ENCODE measurements at places on chromosomes 13 and 19.
A peak's percentile ranks its signal among the peaks of the same experiment; 100 is the strongest.

- DNase-seq = no peak
Measured at GRCh38 chr19:51070334-51071094, 5.6 kb upstream of the KLK13 start.

DNA sequence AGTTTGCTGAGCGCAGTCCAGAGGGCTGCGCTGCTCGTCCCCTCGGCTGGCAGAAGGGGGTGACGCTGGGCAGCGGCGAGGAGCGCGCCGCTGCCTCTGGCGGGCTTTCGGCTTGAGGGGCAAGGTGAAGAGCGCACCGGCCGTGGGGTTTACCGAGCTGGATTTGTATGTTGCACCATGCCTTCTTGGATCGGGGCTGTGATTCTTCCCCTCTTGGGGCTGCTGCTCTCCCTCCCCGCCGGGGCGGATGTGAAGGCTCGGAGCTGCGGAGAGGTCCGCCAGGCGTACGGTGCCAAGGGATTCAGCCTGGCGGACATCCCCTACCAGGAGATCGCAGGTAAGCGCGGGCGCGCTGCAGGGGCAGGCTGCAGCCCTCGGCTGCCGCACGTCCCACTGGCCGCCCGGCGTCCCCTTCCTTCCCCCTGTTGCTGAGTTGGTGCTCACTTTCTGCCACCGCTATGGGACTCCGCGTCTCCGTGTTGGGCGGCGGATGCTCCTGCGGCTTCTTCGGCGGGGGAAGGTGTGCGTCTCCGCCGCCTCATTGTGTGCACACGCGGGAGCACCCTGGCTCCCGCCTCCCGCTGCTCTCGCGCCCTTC lies 772 bp downstream of the GPC6 start:
- DNase-seq = peak; percentile 82

DNA sequence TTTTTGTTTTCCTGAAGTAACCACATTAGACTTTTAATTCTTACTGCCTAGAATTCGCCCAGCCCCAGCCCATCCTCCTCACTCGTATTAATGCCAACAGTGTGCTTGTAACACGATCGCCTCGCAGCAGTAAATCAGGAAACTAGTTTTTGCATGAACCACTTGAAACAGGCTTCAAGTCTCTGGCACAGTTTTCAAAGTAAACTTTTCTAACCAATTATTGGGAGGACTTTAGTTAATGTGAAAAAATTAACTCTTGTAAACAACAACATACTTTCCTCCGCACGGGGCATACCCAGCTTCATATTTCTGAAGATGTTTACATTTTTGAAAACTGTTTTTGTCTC lies 39.2 kb downstream of the TNFRSF19 start:
- DNase-seq = peak; percentile 75

GRCh38 chr13:113078902-113079780 lies 26.4 kb upstream of the F7 start:
- no peak for DNase-seq

DNA sequence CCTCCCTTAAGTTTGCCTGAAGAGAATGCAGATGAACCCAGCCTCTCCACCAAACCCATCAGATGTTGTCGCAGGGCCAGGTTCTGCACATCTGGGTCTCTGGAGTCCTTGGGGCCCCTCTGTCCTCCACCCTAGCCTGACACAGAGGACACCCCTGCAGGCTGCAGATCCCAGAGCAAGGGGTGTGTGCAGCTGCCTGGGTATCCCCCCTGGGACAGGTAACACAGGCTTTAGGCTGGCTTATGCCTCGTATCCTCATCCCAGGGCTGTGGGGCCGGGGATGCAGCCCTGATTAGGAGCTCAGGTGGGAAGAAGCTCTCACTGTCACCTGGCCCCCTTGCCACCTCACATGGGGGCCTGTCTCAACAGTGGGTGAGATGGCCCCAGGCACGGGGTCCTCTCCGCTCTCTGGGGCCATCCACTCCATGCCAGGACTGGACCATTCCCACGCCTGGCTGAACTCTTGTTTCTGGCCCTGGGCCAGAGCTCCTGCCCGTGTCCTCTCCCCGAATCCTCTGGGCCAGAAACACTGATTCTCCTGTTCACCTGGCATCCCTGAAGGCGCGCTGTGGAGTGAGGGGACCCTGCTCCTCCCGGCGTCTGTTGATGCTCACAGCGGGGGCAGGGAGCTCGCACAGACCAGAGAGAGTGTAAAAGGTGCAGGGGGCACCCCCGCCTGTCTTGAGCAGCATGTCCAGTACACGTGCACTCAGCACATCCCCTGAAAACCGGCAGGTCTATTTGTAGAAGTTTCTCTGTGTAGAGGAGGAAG lies 38.7 kb upstream of the TPM4 start:
- no peak for DNase-seq

- no peak for DNase-seq
Measured at GRCh38 chr19:18897094-18898029, 1.4 kb upstream of the CERS1 start.

- no peak for DNase-seq
Measured at GRCh38 chr13:26362261-26362660, 108.3 kb downstream of the CDK8 start.

DNA sequence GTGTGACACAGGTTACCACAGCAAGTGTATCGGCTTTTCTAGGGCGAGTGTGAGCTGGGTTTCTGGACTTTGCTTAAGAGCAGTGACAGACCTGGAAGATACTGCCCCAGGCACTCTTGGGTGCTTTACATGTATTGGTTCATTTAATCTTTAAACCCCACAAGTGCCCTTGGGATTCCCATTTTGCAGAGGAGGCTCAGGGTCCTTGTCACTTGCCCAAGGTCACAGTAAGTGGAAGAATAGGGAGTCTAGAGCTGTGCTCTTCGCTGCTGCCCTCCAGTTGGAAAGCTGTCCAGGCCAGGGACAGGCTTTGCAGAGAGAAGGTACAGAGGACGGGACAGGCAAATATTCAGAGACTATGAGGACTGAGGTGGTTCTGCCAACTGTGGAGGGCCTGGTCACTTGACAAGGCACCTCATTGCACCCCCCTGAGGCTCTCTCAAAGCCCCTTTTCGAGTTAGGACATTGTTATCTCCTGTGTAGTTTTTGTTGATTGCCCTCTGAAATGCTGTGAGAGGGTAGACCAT lies 42.4 kb downstream of the BBC3 start:
- no peak for DNase-seq

GRCh38 chr19:29923653-29924052 lies 18.4 kb upstream of the URI1 start:
- DNase-seq = no peak

- DNase-seq = no peak
Measured at GRCh38 chr13:62537593-62537992, 1121.9 kb upstream of the PCDH20 start.

- DNase-seq = no peak
Measured at GRCh38 chr13:41599619-41600018, 142.3 kb downstream of the RGCC start.

- DNase-seq = no peak
Measured at GRCh38 chr13:45850027-45850613, 1.4 kb downstream of the SIAH3 start.

DNA sequence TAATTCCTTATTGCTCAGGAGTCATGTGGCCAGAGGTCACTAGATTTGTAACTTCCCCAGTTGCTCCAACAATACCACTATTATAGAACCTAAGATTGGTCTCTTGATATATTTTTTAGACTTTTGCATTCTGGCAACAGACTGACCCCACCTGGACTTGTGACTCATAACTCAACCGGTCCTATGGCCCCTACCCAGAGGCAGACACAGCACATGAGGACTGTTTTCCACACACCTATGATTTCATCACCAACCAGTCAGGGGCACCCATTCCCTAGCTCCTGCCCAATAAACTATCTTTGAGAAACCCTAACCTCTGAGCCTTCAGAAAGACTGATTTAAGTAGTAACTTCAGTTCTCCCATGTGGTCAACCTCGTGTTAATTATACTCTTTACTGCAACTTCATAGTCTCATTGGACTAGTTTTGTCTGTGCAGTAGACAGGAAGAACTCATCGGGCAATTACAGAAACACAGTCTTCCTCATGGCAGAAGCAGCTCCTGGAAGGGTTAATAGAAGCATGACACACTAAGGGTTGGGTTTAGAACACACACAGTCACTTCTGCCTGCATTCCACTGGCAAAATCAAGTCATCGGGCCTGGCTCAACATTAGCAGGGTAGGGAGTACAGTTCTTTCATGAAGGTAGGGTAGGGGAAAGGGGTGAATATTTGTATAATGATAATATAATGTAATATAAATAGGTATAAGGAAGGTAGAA lies 251.8 kb downstream of the UQCRFS1 start:
- DNase-seq = peak; percentile 52

DNA sequence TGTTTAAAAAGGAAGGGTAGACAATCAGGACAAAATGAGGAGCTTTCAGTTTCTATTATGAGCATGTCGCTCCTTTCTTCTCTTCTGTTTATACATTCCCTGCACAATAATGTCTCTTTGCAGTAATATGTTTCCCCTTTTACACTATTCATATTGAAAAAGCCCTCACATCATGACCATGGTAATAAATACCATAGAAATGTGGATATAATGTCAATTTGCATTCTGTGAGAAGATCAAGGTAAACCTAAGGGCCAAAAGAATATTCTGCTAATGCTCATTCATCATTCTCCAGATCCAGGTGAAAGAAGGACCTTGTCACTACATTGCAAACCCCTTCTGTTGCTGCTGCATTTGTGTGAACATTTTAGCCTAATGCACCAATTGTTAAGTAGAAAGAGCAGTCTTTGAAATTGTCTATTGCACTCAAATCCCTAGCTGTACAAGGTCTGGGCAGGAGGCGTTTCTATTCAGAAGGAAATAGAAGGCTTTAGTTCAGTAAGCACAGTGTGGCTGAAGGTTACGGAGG lies 117.6 kb upstream of the SOX21 start:
- no peak for DNase-seq

GRCh38 chr19:408902-409515 lies at the start of gene C2CD4C:
Gene C2CD4C (minus strand): TSS chr19:409147. CDS start chr19:408361, 786 bp downstream.
- no peak for DNase-seq

- DNase-seq = no peak
Measured at GRCh38 chr19:13054626-13055212, 47.9 kb downstream of the LYL1 start.

- DNase-seq = no peak
Measured at GRCh38 chr13:32320528-32320927, 5.2 kb downstream of the BRCA2 start.

DNA sequence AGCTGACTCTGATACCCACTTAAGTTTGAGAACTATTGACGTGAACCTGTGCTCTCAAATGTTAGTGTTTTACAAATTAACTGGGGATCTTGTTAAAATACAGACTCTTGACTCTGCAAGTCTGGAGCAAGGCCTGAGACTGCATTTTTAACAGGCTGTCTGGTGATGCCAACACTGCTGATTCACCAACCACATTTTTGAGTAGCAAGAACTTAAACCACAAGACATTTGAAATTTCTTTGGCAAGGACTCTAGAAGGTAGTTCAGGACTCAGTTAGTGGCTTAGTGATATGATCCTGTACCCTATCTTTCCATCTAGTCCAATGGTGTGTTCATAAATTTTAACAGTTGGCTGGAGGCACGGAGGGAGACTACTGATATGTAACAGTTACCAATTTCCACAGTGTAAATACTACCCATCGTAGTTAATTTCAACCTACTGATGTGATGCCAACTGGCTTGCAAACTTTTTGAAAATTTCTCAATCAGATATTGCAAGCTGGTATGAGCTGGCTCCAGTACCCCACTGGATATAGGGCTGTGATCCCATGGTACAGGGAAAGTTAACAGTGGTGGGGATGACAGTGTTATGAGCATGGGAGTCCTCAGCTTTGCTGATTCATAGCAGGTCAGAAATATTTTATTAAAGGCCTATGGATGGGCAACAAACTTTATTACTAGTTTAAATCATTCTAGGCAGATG lies 255.1 kb downstream of the TBC1D4 start:
- peak; percentile 82 for DNase-seq

- DNase-seq = peak; percentile 39
Measured at GRCh38 chr13:96671073-96671472, 323.2 kb downstream of the OXGR1 start.

DNA sequence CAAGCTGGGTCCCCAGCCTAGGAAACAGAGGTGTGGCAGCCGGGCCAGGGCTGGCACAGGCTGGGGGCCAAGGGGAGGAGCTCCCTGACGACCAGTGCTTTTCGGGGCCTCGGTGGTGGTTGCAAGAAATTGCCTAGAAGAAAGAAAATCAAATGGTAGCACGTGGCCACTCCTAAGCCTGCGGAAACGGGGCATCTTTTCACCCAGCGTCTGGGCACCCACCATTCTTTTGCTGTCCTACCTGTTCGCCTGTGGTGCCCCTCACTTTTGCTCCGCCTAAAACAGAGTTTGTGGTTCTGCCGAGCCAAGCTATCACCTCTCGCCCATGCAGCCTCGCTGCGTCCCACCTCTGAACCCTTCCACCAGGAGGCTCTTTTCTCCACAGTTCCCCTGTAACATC lies 7.1 kb upstream of the KRTDAP start:
- DNase-seq = no peak

DNA sequence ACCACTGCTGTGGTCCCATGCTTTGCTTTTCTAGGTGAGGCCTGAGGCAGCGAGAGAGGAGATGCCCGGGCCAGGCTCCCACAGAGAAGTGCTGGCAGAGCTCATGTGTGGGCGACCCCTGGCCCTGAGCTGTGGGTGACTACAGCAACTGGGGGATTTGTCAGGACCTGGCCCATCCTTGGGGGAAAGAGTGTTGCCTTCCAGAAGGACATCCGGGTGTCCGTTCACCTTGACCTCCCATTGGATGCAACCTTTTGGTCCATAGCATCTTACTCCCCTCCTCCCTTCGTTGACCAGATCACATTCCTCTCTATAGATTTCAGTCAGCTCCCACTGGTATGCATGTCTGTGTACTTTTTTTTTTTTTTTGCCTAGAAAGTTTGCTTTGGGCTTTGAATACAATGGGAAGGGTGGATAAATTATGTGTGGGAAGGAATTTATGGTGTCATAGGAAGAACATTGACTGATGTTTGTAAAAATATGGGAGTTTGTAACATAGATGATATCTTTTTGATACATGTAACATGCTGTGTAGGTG lies 84.2 kb upstream of the RNF113B start:
- no peak for DNase-seq

DNA sequence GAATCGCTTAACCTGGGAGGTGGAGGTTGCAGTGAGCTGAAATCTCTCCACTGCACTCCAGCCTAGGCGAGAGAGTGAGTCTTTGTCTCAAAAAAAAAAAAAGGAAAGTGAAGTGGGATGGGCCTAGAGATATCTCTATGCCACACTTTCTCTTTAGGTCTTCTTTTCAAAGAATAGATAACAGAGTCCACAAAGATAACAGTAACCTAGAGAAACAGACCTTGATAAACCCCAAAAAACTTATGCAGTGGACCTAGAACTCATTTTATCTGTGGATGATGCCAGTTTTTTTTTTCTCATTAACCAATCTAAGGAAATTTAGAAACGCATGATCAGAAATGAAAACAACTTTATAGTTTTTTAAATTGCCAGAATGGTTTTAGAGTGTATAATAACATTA lies 227.4 kb downstream of the LHFPL6 start:
- DNase-seq = no peak

- no peak for DNase-seq
Measured at GRCh38 chr19:42086770-42087550, 11.0 kb downstream of the ZNF574 start.

DNA sequence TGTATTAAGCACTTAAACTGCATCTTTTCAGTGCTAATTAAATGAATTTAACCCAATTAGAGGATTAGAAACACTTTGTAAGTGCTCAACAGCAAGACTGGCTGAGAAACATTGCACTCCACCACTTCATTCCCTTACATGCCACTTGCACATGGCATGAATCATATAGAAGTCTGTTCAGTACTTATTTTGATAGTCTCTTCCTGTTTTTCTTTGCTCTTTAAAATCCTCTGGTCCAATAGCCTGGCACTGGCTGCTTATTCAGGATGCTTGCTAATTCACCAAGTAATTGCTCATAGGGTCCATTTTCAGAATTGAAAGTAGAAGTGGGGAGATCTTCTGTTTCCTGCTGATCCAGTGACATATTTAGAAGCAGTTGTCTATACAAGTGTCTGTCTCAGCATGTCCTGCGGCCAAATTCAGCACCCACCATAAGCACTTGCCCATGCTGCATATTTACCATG lies 900.1 kb downstream of the PCDH9 start:
- DNase-seq = peak; percentile 73
